Activated CD8-positive, alpha-beta memory T cell treated with anti-CD3 and anti-CD28 coated beads, Interleukin-2, amount 10 ng/mL, durations not matched to agents 7 days and 5 days (primary cell): ENCODE measurements at places on chromosomes 1 and 21. TPM values are rescaled to one million over a fixed set of nuclear protein-coding genes. Genes with fewer than 3 reads are reported as not detected.

- DNase-seq = no peak
Observed at GRCh38 chr1:217660353-217661062, 29.4 kb downstream of the SPATA17 start.

GRCh38 chr21:32747396-32747795, 19.6 kb upstream of the SYNJ1 start:
- DNase-seq = no peak

GRCh38 chr1:243336163-243336562, 80.3 kb downstream of the SDCCAG8 start:
- DNase-seq = no peak

DNA sequence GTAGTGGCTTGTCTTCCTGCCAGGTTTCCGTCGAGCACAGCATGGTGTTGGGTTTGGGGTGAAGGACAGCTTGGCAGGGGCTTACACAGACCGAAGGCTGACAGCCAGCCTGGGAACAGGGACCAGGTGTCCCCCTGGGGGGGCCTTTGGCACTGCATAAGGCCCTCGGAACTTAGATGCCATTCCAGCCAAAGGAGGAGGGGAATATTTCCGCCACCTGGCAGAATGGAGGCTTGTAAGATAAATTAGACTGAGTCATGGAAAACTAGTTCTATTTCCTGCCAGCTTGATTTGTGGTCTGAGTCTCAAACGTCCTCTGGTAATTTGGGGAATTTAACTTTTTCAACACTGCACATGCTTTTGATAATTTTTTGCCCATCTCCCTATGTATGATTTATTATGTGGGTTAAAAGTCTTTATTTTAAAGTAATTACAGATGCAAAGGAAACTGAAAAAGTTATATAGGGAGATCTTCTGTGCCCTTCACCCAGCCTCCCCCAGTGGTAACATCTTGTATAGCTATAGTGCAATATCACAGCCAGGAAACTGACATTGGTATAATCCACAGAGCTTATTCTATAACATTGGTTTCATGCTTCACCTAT, 11.5 kb upstream of the TMEM51 start:
- no peak for DNase-seq

DNA sequence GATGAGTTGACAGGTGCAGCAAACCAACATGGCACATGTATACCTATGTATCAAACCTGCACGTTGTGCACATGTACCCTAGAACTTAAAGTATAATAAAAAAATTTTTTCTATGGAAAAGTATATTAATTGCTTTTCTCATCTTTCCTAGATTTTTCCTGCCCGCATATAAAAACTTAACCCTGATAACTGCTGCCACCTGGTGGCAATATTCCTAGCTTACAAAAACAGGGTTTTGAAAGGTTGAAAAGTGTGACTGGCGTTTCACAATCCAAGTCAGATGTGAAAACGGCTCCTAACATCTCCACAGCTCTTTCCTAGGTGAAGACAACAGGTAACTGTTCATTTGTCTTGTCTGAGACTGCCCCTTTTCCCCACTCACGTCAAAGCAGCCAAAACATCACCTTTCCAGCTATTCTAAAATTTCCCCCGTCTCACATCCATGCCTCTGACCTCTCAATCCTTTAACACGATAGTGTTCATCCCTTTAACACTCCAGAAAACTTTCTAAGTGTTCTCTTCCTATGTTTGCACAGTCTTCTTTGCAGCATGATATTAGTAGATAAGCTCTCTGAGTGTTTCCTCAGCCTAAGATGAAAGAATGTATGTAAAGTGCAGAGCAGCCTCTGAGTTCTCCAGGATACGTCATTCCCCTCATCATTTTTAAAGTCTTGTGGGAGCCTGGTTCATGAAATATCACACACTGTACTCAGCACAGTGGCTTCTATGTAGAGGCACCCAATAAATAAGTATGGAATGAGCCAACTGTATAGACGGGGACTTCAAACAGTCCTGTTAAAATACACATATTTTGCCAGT, 27.5 kb downstream of the OVGP1 start:
- peak; percentile 56 for DNase-seq

GRCh38 chr1:232690285-232690935, 60.5 kb upstream of the SIPA1L2 start:
- DNase-seq = no peak

DNA sequence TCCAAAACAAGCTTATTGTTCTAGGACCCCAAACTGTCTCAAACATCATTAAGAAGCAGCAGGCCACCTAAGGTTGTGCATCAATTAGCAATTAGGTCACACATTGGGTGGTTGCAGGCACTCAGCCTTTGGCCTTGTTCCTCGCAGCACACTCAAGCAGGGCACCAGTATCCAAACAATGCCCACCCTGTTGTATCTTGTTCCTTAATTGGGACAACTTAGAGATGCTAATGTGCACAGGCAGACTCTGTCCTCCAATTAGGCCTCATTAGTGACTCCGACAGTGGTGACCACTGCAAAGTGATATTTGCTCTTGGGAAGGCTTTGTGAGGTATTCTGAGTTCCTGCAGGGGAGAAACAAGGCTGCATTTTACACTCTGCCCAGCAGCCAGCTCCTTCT, 515.1 kb upstream of the PTBP2 start:
- no peak for DNase-seq

- peak; percentile 82 for DNase-seq
Observed at GRCh38 chr1:168362991-168363390, 82.3 kb downstream of the TBX19 start.

DNA sequence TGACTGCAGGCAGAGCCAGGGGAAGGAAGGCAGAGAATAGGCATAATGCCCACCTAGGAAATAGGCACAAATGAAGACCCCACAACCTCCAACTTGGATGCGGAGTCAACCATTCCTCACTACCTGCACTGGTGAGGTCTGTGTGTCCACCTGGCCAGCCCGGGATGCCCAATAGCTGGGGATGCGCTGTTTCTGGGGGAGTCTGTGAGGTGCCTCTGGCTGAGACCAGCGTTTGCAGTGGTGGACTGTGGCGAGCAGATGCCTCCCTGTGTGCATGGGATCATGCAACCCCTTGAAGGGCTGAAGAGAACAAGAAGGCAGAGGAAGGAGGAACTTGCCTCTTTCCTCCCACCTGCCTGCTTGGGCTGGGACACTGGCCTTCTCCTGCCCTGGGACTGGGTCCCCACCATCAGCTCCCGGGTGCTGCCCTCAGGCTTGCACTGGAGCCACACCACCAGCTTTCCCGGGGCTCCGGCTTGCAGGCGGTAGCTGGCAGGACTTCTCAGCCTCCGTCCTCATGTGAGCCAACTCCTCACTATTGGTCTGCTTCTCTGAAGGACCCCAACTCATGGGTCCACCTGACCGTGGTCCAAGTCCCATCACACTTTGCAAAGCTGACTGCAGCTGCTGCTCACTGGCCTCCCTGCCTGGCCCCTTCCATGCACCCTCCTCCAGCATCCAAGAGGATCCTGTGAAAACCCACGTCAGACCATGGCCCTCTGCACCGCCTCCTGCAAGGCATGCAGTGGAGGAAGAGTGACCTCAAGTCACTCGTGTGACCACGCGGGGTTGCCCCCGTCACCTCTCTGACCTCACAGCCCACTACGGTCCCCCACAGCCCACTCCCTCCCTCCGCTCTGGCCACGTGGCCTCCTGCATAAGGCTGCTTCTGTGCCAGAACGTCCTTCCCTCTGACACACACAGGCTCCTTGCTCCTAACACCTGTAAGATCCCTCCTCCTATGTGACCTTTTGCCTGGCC, 2.7 kb upstream of the PDE9A start:
- DNase-seq = no peak

- no peak for DNase-seq
Observed at GRCh38 chr1:76115171-76115570, 40.6 kb downstream of the ST6GALNAC3 start.

GRCh38 chr1:24967962-24968361, 37.9 kb upstream of the RUNX3 start:
- DNase-seq = no peak

GRCh38 chr1:227758366-227758765, 23.1 kb downstream of the SNAP47 start:
- peak; percentile 52 for DNase-seq

GRCh38 chr1:151991663-151992302, 1.9 kb downstream of the S100A10 start:
- DNase-seq = no peak

- DNase-seq = no peak
Observed at GRCh38 chr1:246798606-246799496, 74.6 kb downstream of the SCCPDH start.

DNA sequence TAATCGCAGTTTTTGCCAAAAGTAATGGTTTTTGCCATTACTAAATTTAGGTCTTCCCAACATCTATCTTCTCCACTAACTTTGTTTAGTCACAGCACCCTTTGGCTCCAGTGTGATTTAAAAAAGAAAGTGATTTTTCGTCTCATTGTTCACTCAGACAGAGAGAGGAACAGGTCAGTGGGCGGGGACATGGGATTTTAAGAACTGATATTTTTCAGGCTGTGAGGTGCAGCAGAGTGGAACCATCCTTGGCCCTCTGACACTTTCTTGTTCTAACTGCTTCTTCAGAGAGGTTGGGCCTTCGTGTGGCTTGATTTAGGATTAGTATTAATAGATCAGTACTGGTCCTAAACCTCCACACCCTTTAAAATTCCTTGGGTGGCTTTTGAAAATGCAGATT, 38.8 kb downstream of the CASQ2 start:
- DNase-seq = no peak

DNA sequence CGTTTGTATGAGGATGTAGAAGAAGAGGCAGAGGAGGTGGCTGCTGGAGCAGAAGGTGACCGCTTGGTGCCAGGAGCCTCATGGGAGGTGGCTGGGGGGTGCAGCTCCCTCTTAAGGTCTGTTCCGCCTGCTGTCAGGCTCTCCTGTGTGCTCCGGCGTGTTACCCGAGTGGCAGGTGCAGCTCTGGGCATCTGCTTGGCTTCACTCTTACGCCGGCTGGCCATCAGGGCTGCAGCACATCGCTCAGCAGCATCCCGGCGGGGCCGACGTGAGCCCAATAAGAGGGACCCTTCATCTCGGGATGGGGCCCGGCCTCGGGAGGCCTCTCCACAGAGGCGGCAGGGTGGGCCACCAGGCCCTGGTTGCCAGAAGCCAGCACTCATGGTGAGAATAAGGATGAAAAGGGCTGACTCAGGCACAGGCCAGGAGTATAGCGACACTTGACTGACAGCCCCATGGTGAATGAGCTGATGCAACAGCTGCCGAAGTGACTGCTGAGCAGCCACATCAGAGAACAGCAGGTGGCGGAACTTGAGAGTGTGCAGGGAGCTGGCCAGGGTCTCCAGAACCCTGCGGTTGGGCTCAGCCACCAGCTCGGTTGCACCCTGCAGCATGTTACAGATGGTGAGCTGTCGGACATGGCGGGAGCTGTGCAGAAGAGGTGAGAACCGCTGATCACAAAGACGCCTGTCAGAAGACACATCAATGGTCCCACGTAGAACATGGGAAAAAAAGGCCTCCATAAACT, 17.5 kb downstream of the LRRC41 start:
- DNase-seq = peak; percentile 67

- DNase-seq = no peak
Observed at GRCh38 chr1:156959414-156959813, 39.0 kb downstream of the LRRC71 start.

GRCh38 chr1:207026104-207026534, 6.4 kb downstream of the C1orf116 start:
- DNase-seq = no peak

GRCh38 chr1:172375211-172375631, 45.3 kb upstream of the C1orf105 start:
- no peak for DNase-seq

DNA sequence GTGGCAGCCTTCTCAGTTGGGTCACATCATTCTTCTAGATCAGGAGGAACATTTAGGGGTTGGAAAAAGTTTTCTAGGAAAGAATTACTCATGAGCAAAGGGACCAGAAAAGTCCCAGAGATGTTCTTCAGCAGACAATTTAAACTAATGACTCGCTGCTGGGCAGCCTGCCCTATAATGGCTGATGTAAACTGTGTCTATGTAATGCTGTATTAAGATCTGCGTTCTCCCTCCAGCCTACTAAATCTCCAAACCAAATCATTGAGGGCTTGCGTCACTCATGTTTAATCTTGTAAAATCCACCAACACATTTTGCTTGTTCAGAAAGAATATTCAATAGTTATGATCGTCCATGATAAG, 92.1 kb downstream of the LRRC8C start:
- DNase-seq = no peak

- DNase-seq = no peak
Observed at GRCh38 chr1:111242805-111243523, 15.5 kb downstream of the CHI3L2 start.

- no peak for DNase-seq
Observed at GRCh38 chr1:156001662-156002171, 19.0 kb downstream of the SSR2 start.

- no peak for DNase-seq
Observed at GRCh38 chr1:151324390-151324930, 2.8 kb downstream of the PI4KB start.

- no peak for DNase-seq
Observed at GRCh38 chr1:11042065-11042464, 5.0 kb downstream of the MASP2 start.

DNA sequence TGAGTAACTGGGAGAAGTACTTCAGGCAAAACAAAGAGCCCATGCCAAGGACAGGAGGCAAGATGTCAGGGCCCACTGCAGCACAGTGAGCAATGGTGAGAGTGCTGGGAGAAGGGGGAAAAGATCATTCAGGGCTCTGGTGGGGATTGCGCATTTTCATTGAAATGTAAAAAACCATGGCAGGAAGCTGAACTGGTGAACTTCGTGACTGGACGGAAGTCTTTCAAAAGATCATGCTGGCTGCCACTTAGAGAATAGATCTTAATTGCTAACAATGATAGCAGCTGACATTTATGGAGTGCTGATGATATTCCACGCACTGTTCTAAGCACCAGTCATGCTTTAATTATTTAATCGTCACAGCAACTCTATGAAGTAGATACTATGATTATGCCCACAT, 107.0 kb downstream of the TGFBR3 start:
- DNase-seq = no peak

The PROK1 gene
- total RNA-seq = not detected

The COL11A1 gene
- total RNA-seq = not detected

The CRYBG2 gene
- total RNA-seq = 5.7 TPM

The DDI2 gene
- 31.4 TPM for total RNA-seq

The SYT6 gene
- not detected for total RNA-seq

The COL9A2 gene
- 8.3 TPM for total RNA-seq

The RNF186 gene
- total RNA-seq = not detected

The ASB17 gene
- total RNA-seq = not detected

The GJA8 gene
- not detected for total RNA-seq
